ENCODE measurements at places on chromosomes 1 and 21.
A peak's percentile ranks its signal among the peaks of the same experiment; 100 is the strongest.

DNA sequence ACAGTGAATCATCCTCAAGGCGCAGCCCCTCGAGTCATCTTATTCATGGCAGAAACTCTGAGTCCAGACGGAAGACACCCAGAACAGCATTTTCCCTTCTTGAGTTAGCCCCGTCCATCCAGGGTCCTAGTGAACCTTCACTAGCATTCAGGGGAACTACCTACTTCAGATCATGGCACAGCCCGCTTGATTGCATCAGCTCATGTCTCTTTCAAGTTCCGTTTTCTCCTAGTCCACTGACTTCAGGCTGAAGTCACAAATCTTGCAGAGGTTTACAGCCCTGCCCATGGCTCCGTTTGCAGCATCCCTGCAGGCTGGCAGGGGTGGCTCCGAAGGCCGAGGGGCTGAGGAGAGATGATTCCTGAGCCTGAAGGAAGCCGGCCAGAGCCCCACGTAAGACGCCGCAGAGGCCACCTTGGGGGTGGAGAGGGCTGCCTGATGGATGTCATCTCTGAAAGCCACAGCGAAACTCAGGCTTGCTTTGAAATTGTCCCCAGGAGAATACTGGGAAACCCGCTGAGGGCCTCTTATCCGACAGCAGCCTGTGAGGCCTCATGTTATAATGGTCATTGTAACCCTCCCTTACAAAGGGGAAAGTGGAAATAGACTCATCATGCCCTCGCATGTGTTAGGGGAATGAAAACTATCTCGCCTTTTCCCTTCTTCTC is 310.2 kb upstream of the AJAP1 start:
- DNase-seq = no peak

DNA sequence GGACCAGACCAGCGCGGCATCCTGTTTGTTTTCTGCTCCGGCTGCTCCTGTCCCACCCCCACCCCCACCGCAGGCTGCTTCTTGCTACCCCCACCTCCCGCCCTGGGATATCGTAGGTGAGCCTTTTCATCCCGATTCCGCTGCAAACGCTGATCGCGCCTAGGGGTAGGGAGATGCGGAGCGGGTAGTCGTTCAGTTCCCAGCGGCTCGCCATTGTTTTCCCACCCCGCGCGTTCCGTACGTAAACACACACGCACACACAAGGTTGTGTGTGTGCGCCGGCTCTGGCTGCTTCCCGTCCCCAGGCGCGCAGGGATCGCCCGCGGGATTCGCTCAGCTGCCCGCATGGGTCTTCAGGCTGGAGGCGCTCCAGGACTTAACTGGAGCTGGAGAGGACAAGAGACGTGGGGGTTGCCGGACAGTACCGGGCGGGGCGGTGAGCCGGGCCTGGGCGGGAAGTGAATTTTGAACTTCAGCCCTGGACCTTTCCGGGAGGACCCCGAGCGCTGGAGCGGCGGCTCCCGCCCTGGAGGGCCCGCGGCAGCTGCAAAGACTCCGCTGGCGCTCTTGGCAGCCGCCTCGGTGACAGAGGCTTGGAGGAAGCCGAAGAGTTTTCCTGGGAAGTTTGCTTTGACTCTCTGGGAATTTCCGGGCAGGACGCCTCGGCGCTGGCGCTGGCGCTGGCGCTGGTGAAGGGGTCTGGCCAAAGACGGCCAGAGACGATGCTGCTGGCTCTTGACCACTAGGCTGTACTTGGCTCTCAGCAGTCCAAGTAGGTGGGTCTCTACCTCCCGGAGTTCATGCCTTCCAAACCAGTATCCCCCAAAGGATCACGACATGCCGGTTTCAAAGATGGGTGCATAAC is 1.6 kb downstream of the SOX13 start:
- DNase-seq = no peak

- DNase-seq = no peak
Observed at GRCh38 chr1:53653200-53653575, 85.8 kb downstream of the GLIS1 start.

- peak; percentile 11 for DNase-seq
Observed at GRCh38 chr1:17276568-17276967, 27.7 kb downstream of the PADI3 start.

- no peak for DNase-seq
Observed at GRCh38 chr1:108533351-108534083, 26.4 kb upstream of the EEIG2 start.

- DNase-seq = no peak
Observed at GRCh38 chr1:243667133-243667532, 182.9 kb downstream of the AKT3 start.

GRCh38 chr1:186897008-186897407 is 68.3 kb downstream of the PLA2G4A start:
- no peak for DNase-seq

GRCh38 chr1:101371259-101371658 is 134.4 kb downstream of the S1PR1 start:
- no peak for DNase-seq

- DNase-seq = no peak
Observed at GRCh38 chr1:218064426-218064825, 220.7 kb upstream of the RRP15 start.

DNA sequence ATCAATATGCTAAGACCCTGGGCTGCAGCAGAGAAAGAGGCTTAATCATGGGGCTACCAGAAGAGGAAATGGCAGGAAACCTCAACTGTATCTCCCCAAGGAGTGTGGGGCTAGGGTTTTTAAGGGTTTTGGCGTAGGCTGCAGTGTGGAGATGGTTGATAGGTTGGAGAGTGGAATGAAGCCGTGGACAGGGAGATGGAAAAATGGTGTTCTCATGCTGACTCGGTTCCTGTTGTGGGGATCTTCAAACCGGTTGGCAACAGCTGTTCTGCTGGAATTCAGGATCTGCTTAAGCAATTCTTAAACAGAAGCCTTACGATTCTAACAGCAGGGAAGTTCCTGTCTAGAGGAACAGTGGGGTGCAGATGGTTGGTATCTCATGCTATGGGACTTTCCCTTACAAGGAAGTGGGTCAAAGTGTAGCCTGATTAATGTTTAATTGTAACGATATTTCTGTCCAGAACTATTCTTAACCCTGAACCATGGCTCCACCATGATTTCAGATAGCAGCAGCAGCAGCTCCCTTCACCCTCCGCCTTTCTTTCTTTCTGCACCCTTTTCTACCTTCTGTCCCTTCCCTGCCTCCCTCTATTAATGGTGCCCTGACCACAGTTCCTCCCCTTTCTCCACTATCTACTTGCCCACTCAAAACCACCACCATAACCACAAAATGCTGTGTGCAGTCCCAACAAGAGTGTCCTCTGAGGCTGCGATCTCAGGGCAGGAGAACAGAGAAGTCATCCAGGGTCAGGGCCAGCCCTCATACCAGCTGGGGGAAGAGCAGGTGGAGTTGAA is 30.8 kb downstream of the RSPH1 start:
- peak; percentile 66 for DNase-seq

GRCh38 chr1:156281693-156282478 is 739 bp downstream of the SMG5 start:
- peak; percentile 84 for DNase-seq

Measured in inflammatory macrophage treated with lipopolysaccharide for 1 hour (primary cell).